ENCODE measurements at places on chromosomes 3 and 15.

GRCh38 chr3:129500334-129500658, 28.1 kb upstream of the RHO start:
- DNase-seq, result no peak

DNA sequence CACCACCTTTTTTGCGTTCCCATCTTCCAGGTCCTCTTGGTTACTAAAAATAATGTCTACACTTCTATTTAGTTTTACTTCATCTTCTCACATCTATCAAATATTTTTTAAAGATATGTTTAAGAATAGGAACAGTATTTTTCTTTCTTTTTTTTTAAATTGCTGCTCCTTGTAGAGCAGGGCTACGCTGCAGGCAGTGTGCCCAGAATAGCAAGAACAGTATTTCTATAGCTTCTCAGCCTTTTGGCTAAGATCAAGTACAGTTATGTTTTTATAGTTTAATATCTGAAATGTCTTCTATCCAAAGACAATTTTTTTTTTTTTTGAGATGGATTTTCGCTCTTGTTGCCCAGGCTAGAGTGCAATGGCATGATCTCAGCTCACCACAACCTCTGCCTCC, 73.0 kb downstream of the MYO9A start:
- no peak for DNase-seq

- DNase-seq, result peak; percentile 23
These were observed 8.3 kb upstream of the EPHA3 start for GRCh38 chr3:89098964-89099585.

GRCh38 chr3:121718205-121718846, 31.2 kb downstream of the GOLGB1 start:
- DNase-seq, result no peak

- DNase-seq, result no peak
These were observed 773 bp downstream of the LINGO1 start for GRCh38 chr15:77631745-77632533.

DNA sequence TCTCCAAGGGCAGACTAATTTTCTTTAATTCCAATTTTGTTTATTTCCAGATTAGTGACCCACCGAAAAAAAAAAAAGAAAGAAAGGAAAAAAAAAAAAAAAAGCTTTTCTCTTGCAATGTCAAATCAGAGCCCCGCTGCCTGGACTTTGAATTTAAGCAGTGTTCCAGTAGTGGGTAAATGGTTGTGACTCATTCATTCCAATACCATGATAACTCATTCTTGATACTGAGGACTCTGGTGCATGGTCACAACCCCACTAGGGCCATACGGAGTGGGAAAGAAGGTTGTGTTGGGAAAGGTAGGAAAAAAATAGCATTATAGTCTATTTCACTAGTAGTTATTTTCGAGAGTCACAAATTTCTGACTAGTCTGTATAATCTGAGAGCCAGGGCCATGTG, 59.1 kb upstream of the COL8A1 start:
- DNase-seq, result no peak

- no peak for DNase-seq
These were observed 127.1 kb upstream of the SMAD3 start for GRCh38 chr15:66938114-66938830.
